ENCODE measurements at places on chromosomes 1 and 21.

DNA sequence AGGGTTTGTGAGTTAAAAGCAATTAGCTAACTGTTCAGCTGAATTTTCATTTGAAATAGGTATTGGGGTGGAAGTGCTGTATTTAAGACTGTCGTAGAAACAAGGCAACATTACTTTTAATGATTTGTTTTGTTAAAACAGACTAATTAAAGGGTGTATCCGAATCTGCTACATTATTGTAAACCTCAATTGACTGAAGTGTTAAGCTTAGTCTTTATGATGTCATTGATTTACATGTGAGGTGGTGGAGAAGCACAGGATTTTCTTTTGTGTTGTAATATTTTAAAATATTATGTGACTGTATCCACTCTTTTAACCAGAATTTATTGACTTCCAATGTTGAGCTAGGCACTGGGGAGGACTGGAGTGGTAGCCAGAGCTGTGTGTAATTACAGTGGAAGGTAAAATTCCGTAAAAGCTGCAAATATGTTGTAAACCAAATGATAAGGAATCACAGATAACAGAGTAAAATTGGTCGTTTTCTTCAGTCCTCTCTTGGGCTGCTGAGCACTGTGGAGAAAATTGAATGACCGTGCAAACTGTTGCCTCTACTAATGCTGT lies 1.6 kb downstream of the HOOK1 start:
- DNase-seq, result no peak

DNA sequence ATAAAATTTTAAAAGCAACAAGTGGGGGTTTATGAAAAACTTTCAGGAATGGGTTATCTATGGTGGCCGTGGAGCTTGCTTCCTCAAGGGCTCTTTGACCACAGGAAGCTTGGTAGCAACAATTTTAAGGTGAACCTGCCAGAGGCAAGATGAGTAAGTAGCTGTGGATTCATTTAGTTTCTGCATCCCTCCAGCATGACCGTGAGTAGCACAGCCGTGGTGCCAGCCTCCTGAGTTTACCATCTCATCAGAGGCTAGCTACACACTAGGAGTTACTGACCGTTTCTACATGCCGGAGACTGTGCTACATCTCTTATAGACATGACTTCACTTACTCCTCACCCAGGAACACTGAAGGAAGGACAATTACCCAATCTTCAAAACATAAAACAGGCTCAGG lies 30.1 kb upstream of the PLEKHG5 start:
- no peak for DNase-seq

DNA sequence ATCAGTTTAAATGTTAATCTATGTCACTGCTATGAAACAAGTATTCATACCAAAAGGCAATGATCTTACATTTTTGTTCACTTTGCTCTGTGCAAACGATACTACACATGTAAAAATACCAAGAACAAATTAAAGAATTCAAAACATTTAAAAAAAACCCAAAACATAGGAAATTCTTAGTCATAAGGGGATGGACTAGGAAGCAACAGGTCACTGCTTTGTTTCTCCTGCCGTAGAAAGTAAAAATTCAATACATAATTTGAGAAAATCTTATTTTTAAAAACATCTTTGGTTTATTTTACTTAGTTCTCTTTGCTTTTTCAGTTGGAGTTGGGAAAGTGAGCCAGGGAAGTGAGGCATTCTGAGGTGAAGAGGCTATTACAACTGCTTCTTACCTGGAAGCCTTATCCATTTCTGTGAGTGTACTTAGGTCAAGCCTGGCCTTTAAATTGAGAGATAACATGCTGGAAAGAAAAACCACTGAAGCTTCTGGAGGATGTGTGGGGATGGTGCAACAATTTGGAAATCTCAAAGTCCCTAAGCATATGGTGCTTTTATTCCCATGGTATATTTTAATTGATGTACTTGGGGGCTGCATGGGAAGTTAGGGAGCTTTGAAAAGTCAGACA lies 183.5 kb downstream of the CDC42BPA start:
- no peak for DNase-seq

DNA sequence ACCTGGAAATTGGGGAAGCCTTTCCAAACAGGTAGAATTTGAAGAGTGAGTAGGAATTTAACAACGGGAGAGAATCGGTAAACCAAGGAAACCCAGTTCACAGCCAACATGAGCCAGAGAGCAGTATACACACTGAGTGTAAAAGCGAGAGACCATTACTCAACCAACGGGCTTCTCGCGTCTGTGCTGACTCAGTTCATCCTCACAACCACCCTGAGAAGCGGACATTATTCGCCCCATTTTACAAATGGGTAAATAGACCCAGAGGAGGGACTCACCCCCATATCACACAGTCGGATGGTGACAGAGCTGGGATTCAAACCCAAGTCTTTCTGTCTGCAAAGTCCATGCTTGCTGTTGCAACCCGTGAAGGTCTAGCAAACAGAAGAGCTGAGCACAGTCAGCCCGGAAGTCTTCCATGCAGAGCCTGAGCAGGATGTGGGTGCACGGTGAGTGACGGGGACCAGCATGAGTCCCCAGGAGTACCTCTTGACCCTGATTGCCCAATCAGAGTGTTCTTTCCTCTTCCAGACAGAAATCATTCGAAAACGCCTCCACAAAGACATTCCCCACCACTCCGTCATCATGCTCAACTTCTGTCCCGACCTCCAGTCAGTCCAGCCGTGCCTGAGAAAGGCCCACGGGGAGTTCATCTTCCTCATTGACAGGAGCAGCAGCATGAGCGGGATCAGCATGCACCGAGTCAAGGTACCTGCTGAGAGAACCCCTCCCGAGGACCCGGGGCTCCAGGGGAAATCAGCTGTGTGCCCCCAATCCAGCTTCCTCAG lies 32.3 kb downstream of the VWA5B1 start:
- DNase-seq, result no peak

DNA sequence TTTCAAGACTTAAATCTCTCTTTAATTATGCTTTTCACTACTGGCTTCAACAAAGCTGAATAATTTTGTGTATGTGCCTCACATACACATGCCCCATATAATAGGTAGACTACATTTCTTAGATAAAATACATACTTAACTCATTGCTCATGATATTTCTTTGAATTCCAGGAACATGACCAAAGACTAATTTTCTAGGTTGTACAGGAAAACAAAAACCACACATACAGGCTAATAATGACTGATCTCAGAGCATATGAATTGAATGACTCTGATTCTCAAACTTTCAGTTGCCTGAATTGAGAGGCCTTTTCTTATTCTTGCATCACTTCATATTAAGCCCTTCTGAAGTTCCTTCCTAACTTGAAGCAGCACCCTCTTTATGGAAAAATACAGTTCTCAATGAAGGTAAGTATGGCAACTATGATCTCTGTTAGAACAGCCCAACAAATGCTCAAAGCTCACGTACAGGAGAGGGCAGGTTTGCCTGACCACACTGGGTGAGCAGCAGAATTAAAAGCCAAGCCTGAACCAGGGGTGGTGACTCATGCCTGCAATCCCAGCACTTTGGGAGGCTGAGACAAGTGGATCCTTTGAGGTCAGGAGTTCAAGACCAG lies 22.6 kb upstream of the UAP1 start:
- no peak for DNase-seq

DNA sequence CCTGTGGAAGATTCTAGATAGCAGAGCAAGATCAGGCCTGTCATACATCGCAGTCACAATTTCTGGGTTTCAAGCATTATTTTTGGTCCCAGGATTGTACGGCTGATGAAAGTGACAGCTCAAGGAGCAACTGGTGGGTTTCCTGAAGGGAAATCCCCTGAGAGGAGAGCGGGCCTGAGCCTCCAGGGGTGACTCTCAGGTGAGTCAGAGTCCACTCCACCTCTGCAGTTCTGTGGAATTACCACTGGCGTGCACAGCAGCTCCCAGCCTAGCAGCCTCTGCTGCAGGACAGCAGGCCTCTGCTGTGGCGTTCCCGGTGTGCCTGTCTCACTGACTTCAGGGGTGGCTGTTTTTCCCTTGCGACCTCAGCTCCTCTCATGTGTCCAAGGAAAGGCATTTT lies 24.4 kb downstream of the SLC66A1 start:
- no peak for DNase-seq

GRCh38 chr1:2391931-2392509 lies 379 bp downstream of the RER1 start:
- DNase-seq, result no peak

DNA sequence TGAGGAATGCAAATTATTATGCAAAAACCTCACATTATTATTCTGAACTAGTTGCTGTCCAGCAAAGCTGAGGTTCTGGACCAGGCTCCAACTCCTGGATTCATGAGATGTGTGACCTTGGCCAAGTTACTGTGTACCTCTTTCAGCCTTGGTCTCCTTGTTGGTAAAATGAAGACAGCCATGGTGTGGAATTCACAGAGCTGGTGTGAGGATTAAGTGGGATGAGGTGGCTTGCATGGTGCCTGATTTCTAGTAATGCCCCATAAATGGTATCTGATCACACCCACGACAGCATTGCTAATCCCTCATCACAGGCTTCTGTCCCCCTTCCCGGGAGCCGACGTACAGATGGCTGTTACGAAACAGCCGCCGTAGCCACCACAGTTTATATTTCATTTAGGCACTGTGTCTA lies 59.6 kb downstream of the PGBD5 start:
- no peak for DNase-seq

GRCh38 chr1:77504986-77505385 lies 177.5 kb downstream of the ZZZ3 start:
- no peak for DNase-seq

DNA sequence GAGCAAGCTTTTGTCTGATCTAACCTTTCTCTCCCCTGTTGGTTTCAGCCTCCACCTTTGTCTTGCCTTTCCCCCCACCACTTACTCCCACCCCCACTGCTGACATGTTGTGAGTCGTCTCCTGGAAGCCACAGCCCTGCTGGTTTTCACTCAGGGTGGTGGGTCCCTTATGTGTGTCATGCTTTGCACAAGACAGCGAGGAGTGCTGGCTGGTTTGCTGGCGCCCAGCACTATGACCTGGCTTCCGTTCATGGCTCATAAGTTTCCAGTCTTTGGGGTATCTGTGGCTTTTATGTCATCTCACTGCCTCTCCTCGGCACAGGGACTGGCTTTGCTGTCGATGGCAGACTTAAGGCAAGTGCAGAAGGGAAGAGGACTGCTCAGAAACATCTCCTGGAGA lies 177.7 kb downstream of the KIF26B start:
- no peak for DNase-seq

GRCh38 chr1:165235777-165236291 lies 120.7 kb downstream of the LMX1A start:
- no peak for DNase-seq

DNA sequence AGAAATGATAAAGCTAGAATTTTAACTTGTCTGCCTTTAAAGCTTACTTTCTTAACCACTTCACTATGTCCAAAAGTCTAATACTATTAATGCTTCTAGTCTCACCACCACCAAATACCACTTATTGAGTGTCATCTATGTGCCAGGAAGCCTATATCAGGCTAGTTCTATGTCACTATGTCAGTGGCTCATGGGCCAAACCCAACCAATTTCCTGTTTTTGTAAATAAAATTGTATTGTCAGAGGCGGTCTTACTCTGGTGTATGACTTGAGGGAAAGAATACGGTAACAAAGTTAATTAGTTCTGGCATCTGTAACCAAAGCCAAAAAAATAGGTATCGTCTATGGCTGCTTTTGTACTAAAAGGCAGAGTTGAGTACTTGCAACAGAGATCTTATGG lies 14.8 kb downstream of the F5 start:
- no peak for DNase-seq

GRCh38 chr1:155269381-155269780 lies 3.9 kb downstream of the CLK2 start:
- DNase-seq, result no peak

DNA sequence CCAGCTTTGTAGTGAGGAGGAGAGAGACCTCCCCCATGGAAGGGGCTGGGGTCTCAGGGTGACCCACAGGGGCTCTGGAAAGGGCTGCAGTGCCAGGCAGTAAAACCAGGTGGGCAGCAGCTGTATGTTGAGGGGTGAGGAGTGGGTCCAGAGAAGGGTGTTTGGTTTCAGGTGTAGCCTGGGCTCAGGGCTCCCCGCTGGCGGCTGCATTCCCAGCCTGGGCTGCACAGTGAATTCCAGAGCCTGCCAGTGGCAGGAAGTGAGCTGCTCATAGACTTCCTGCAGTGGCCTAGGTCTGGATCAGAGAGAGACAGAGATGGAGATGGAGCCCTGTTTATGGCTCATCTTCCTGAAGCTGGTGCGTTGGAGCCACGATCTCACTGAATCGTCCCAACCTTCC lies 356.4 kb downstream of the PTPRU start:
- DNase-seq, result no peak

GRCh38 chr1:156743367-156744302 lies 2.7 kb upstream of the MRPL24 start:
- no peak for DNase-seq

DNA sequence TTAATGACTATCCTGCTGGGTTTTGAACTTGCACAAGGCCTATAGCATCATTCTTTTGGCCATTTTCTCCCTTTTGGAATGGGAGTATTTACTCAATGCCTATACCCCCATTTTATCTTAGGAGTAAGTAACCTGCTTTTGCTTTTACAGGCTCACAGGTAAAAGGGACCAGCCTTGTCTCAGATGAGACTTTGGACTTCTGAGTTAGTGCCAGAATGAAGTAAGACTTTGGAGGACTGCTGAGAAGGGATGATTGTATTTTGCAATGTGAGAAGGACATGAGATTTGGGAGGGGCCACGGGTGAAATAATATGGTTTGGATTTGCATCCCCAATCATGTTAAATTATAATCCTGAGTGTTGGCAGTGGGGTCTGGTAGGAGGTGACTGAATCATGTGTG lies 212.7 kb downstream of the FAF1 start:
- DNase-seq, result no peak

DNA sequence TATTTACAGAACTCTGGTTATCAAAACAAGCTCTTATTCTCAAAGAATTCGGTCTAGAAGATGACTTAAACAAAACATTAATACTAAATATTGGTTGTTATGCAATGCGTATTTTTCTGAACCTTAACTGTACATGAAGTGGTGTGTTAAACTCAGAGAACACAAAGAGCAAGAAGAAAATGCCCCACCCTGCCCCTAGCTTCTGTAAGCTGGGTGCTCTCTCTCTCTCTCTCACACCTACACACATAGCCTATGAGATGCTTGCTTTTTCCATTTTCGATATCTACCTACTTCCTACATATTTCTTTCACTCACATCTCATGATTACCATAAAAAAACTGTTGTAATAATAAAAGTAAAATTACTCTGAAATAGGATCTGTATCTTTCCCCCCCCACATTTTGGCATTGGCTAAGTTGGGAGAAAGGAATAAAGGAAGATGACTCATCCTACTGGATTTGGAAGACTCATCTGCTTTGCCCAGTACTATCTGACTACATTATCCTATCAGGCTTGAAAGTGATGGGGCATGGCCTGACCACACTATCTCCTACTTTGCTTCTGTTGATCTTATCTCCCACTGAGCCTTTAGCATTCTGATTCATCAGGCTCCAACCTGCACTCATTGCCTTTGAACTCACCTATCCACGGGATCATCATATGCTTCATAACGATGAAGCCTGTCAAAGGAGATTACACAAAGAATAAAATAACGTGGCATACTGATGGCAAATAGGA lies 2.9 kb downstream of the CRYZ start:
- no peak for DNase-seq

DNA sequence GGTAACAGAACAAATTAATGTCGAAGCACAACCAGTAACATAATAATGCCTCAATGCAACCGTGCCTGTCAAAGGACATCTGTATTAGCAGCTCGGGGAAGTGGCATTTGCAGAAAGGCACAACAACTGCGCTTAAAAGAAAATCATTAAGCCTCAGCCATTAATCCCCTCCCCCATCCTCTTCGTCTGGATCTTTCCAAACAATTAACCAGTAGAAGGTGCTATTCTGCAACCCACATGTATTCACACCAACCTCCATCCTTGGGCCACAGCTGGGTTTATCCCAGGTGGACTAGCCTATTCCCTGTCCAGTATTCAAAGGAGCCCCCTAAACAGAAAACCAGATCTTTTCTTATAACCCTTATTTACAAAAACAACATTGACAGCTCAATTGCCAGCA lies 2.6 kb downstream of the RERE start:
- DNase-seq, result no peak

All from esophagus squamous epithelium (tissue), 5 donors.